ENCODE measurements at places on chromosomes 1 and 21.

DNA sequence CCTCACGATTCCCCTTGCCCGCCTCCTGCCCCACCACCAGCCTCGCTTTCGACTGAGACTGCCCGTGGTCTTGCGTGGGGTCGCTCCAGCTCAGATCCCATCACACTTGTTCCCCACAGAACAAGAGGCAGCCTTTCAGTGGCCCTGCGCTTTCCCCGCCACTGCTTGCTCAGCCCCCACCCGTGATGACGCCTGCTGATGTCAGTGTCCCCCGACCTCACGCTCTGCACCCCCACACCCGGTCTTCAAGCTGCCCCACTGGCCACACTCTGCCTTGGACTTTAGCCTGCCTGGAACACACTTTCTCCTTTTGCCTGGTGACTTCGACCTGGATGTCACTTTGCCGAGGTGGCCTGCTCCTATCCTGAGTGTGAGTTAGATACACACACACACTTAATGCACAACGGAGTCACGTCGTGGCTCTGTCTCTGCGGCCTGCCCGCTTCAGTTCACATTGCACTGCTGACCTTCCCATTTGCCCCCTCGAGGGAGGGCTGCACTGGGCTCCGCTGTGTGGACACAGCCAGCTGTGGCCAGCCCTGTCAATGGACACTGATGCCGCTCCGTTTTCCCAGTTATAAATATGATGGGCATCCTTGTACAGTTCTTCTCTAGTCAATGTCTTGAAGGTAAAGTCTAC lies 13.0 kb downstream of the AGPAT3 start:
- H3K27me3 ChIP-seq, result no peaks in the 10 kb centered on the region
- DNase-seq, result no peak
- no peaks in the 10 kb centered on the region for H3K36me3 ChIP-seq

DNA sequence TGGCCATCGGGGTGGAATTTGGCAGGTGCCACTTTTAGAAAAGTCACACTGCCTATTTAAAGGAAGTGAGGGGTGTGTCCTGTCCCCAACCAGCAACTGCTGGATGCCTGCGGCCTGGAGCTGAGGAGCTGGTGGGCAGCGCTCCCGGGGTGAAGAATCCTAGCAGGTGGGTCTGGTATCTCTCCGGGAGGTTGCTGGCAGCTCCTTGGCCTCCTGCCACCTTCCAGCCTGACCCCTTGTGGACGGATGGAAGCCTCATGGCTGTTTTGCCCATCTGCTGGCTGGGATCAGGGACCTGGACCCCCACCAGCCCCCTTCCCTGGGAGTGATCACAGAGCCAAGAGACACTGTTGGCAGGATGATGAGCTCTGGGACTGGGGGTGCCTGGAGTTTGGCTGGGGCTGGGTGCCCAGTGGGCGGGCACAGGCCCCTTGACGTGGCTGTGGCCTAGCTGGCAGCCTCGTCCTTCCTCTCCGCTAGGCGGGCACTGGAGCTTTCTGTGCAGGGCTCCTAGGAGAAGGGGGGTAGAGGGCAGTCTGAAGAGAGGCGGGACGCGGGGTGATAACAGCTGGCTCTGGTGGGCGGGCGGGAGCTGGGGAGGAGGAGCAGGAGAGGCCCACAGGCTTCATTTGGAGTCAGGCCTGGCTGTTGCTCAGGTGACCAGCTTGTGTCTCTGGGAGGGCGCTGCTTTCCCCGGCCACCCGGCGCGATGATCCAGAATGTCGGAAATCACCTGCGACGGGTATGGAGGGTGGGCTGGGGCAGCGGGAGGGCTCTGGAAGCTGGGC lies at the start of gene ACOT11:
Gene ACOT11, plus strand, starts transcription at position 628 of the 788 bp plus-strand sequence. Its CDS starts 82 bp downstream, at position 710.
- peak; percentile 94 for DNase-seq
- H3K4me1 ChIP-seq, result peaks cover 18% of the 10 kb centered on the region
- H3K27ac ChIP-seq, result peak within 1 kb of the TSS; percentile 92
- no peaks in the 10 kb centered on the region for H3K27me3 ChIP-seq

- no peaks in the 10 kb centered on the region for H3K36me3 ChIP-seq
- H3K27me3 ChIP-seq, result peaks cover 52% of the 10 kb centered on the region
- DNase-seq, result no peak
These were observed 2.4 kb downstream of the DMRTA2 start for GRCh38 chr1:50420689-50421365.

GRCh38 chr21:42349420-42350317 lies 1.1 kb downstream of the TFF2 start:
- H3K36me3 ChIP-seq, result no peaks in the 10 kb centered on the region
- no peak overlapping the region for H3K4me3 ChIP-seq
- peak; percentile 43 for DNase-seq
- no peak overlapping the region for H3K27ac ChIP-seq

DNA sequence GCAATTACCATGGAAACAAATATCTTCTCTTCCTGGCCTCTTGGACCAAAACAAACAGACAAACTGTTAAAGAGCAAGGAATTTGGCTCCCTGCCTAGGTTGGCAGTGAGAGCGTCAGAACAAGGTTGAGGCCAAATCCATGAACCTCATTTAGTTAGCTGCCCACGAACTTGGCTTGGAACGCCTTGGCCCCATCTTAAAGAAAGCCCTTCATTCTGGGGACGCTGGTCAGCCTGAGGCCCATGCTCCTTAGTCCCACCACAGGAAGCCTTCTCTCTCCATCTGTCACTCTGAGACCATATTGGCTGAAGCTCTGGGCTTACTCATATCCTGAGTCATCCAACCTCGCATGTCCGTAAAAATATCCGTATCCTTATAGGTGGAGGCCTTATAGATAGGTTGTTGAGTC lies 62.4 kb upstream of the DIRAS3 start:
- peak overlapping the region; percentile 7 for H3K27ac ChIP-seq
- no peak overlapping the region for H3K4me3 ChIP-seq
- peaks cover 15% of the 10 kb centered on the region for H3K4me1 ChIP-seq

DNA sequence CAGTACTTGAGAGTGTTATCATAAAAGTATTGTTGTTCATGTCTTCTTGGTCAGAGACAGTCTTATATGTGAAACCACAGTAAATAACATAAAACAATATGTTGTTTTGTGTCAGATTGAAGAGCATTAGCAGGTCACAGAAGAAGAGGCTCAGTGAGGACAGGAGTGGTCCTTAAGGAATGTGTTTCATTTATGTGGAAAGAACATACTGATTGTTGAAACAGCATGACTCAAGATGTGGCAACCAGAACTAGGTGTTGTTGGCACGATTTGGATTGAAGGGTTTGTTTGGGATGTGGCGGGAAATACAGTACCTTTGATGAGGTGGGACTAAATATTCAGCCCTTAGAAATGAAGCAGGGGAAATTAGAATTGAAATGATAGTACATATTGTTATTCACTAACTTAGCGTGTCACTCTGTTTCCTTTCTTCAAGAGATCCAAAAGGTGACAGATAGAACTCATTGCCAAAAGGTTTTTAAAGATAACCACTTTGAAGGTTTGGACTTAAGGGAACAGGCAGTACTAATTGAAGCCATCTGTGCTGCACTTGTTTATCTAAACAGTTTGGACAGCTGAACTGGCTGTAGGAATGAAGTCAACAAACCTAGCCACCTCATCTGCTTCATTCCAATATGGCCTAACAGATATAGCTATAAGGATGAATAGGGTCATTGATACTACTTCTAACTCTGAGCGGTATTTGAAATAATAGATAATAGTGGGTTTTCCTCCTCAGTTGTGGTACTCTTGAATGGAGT lies 14.4 kb downstream of the RALGPS2 start:
- H3K4me3 ChIP-seq, result no peak overlapping the region
- no peaks in the 10 kb centered on the region for H3K27me3 ChIP-seq
- no peaks in the 10 kb centered on the region for H3K4me1 ChIP-seq
- no peak for DNase-seq
- no peak overlapping the region for H3K27ac ChIP-seq

DNA sequence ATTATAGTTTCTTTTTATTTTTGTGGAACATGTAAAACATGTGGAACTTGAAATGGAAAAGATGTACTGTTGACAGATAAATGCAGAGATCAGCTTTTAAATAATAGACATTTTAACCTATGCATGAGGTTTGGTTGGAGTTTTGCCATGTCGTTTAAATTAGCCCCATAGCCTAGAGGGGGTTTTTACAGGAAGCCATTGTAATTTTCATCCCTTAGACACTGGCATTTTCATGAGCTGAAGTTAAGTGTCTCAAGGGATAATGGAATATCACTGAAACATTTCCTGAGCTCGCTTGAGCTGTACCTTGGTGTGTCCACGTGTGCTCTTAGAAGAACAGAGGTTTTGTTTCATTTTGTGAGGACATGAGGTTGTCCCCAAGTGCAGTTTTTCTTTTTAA lies 54.2 kb downstream of the HMCN1 start:
- no peak overlapping the region for H3K4me3 ChIP-seq
- H3K4me1 ChIP-seq, result peaks cover 2% of the 10 kb centered on the region
- no peak for DNase-seq
- H3K27ac ChIP-seq, result no peak overlapping the region

- H3K27me3 ChIP-seq, result no peaks in the 10 kb centered on the region
- no peaks in the 10 kb centered on the region for H3K4me1 ChIP-seq
- no peak overlapping the region for H3K27ac ChIP-seq
- DNase-seq, result no peak
- H3K4me3 ChIP-seq, result no peak overlapping the region
- peaks cover 2% of the 10 kb centered on the region for H3K36me3 ChIP-seq
These were observed 23.8 kb upstream of the MX1 start for GRCh38 chr21:41402231-41402630.

DNA sequence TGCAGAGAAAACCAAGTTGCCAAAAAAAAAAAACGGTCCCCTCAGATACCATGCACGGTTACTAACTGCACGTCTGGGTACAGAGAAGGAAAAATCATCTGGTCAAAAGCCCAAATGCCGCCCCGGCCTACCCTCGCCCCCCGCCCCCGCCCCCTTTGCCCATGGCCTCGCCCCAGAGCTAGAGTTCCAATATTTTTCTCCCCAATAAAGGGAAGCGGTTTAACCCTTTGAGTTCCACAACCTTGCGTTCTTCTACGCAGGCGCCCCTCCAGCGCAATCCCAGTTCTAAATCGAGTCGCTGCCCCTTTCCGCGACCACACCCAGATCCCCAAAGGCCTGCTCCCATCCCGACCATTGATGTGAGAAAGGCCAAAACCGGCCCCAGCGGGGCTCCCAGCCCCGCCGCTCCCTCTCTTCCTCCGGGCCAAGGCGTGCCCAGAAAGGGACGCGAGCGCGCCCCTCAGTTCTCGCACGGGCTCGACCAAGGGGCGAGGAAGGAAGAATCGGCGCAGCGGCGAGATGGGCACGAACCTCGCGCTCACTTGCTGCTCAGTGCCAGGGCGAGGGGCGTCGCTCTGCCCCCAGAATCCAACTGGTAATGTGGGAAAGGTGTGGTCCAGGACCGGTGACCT lies 797 bp downstream of the WDR47 start:
- H3K36me3 ChIP-seq, result no peaks in the 10 kb centered on the region
- H3K27me3 ChIP-seq, result no peaks in the 10 kb centered on the region
- H3K27ac ChIP-seq, result peak overlapping the region; percentile 86
- H3K4me3 ChIP-seq, result peak overlapping the region; percentile 94

DNA sequence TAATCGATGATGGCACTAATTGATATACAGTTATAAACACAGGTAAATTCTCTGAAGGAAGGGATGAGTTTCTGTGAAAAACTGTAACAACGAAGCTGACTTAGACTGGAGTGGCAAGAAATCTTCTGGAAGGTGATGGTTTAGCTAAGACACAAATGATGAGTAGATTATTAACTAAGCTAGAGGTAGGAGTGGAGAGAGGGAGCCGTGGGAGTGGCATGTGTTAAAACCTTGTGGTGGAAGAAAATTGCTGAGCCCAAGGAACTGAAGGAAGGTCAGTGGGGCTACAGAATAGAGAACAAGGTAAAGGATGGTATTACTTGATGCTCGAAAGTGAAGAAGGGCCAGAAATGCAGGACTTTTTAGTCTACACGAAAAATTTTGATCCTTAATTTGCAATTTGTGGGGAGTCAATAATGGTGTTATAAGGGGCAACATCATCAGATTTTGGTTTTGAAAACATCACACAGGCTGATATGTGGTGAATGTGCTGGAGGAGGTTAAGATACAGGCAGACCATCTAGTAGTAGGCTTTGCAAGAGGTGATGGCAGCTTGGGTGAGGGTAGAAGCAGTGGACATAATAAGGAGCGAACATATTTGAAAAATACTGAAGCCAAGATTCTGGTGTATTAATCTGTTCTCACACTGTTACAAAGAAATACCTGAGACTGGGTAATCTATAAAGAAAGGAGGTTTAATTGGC lies 93.8 kb downstream of the S1PR1 start:
- no peaks in the 10 kb centered on the region for H3K4me1 ChIP-seq
- H3K27ac ChIP-seq, result no peak overlapping the region
- H3K27me3 ChIP-seq, result no peaks in the 10 kb centered on the region
- no peak for DNase-seq

DNA sequence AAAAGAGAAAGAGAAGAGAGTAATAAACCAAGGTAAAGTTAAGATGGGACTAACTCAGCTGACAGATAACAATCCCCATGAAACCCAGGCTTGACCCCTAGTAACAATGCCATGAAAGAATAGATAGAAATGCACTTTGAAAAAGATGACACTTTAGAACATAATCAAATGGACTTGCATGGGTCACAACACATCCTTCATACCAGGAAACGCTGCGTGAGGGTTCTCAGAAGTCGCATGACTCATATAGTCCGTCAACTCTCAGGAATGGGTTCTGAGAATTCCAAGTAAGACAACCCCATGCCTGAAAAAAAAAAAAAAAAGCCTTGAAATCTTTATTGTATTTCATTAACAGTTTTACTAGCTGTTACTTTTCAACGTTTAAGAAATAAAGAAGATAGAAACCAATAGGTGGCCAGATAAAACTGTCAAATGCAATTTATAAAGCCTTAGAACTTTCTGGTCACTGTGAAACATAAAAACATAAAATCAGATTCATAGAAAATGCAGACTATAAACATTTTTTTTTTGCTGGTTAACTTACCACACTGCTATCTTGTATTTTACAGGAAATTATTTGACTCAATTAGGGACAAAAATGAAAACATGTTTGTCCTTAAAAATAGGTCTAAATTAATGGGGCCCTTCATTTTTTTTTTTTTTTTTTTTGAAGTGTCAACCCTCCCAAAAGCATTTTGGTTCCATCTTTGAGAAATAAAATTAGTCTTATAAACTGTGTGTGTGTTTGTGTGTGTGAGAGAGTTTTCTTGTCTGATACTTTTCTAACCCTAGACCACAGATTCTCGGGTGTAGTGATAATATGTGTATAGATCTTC lies 202.1 kb downstream of the NCAM2 start:
- peak overlapping the region; percentile 52 for H3K27ac ChIP-seq
- no peaks in the 10 kb centered on the region for H3K27me3 ChIP-seq
- peak; percentile 27 for DNase-seq
- H3K4me1 ChIP-seq, result peaks cover 5% of the 10 kb centered on the region
- no peaks in the 10 kb centered on the region for H3K36me3 ChIP-seq
- peak overlapping the region; percentile 31 for H3K4me3 ChIP-seq
